ENCODE measurements at places on chromosomes 6 and 20.

GRCh38 chr6:11064836-11065235 lies 20.7 kb upstream of the ELOVL2 start:
- DNase-seq: no peak

GRCh38 chr6:17021539-17021889 lies 80.3 kb upstream of the STMND1 start:
- DNase-seq: no peak

- DNase-seq: no peak
Observed at GRCh38 chr6:49626811-49627210, 9.8 kb downstream of the RHAG start.

GRCh38 chr6:94065707-94066337 lies 646.5 kb upstream of the EPHA7 start:
- DNase-seq: no peak

DNA sequence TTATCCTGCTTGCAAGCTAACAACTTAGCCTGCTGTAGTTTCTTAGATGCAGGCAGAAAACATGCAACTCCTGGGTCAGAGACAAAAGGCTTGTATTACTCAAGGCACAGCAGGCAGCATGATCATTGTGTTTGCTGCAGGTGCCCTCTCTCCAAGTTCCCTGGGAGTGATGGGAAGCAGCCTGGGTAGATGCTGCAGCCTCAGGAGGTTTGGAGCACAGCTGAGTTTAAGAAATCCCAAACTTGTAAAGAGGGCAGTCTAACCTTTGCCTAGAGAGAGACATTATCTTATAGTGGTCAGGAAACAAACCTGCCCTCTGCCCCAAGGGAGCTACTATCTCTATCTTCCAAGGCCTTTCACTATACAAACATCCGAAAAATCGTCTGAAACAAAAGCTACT lies 61.1 kb downstream of the PFDN4 start:
- DNase-seq: no peak

DNA sequence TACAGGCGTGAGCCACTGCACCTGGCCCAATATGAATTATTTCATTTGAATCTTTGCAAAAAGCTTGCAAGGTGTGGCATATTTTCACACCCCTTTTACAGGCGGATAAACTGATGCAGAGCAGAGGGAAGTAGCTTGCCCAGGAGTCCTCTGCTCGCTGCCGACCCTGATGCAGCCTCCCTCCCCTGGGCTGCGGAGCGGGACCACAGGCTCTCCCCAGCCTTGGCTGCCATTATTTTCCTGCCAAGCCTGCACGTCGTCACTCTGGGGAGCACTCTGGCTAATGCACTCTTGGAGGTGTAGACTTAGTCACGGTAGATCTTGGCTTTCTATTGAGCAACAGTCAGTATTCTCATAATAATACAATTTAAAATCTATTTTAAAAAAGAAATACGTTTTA lies 34.8 kb upstream of the DACT2 start:
- DNase-seq: no peak

GRCh38 chr20:54221353-54221752 lies 13.5 kb downstream of the PFDN4 start:
- DNase-seq: no peak

GRCh38 chr20:53926428-53927028 lies 143.9 kb downstream of the BCAS1 start:
- no peak for DNase-seq

DNA sequence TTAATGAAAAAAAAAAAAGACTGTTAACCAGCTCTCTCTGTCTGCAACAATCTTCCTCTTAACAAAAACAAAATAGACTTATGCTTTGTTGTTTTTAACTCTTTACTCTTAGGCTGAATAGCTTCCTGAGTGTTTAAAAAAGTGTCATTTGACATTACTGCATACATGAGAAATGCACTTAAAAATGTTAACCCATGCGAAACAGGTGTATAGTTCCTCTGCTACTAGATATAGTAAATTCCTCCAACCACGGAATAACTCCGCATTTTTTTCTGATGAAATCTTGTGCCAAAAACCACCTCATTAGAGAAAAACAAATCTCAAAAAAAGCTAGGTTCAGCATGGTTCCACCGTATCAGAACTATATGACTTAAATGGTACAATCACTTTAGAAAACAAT lies 426.0 kb downstream of the ADGRB3 start:
- no peak for DNase-seq

- DNase-seq: no peak
Observed at GRCh38 chr20:18857640-18858039, 44.1 kb downstream of the SCP2D1 start.

DNA sequence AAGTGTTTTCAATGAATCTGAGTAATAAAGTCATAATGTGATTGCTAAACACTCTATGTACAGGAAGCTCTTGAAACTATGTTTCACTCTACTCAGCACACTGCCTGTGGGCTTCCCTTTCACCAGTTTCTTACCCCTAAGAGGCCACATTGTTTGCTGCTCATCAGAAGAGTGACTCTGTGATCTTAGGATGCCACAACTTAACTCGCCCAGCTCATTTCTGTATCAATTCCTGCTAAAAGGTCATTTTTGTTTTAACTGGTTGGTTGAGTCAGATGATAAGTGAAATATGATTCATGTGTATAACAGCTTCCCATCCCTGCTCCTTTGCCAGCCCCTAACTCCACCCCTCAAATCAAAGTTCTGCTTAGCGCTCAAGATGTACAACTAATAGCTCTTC lies 9.8 kb upstream of the NDUFAF4 start:
- DNase-seq: no peak

GRCh38 chr6:108507316-108507715 lies 53.4 kb upstream of the FOXO3 start:
- no peak for DNase-seq

DNA sequence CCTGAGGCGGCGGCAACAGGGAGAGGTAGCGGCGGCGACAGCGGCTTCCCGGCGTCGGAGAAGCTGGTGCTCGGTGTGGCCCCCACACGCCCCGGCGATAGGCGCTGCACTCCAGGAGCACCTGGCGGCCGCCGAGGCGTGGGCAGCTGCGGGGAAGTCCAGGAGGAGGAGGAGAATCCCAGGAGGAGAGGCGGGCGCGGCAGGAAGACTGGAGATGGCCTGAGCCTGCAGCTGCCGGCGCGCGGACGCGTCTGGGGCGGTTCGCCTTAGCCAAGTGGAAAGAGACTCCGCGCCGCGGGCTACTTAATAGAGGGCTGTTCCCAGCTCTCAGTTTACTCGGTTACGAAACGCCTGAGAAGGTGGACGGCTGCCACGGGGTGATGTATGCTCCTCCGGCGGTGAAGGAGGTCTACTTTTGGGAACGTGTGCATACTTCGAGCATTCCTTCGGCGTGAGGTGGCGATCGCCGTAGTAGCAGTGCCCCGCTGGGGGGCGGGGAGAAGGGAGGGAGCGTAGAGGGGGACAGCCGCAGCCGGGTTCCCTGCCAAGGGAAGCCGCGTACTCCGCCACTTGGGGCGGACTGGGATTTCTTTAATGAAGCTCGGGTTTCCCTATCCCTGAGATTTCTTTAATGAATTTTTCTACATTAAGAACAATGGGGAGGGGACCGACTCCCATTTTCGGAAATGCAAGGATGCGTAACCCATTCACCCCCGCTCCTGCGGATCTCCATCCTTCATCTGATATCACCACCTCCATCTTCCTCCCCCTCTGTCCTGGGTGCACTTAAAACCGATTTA lies at the start of gene COL12A1:
Gene COL12A1, minus strand, starts transcription at position 278 of the 800 bp plus-strand sequence. CDS start 3,261 bp downstream, outside the sequence.
- DNase-seq: no peak

- DNase-seq: no peak
Observed at GRCh38 chr6:14059791-14060436, 57.7 kb upstream of the CD83 start.

- no peak for DNase-seq
Observed at GRCh38 chr20:22499515-22500166, 84.7 kb downstream of the FOXA2 start.

DNA sequence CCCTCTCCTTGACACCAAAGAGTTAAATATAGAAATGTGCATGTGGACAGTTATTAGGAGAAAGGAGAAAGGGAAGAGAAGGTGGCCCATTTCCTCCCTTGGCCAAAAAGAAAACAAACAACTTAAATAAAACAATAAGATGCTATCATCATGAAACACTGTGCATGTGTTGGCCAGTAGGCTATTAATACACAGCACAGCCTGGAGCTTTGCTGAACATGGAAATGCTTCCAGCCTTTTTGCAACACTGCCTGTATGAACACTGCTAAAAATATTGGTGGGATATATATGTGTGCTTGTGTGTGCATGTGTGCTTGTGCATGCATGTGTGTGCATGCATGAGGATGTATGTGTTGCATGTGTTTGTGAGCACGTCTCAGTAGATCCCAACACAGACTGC lies 100.4 kb downstream of the LY86 start:
- no peak for DNase-seq

- DNase-seq: no peak
Observed at GRCh38 chr6:135243871-135244796, 63.0 kb downstream of the MYB start.

DNA sequence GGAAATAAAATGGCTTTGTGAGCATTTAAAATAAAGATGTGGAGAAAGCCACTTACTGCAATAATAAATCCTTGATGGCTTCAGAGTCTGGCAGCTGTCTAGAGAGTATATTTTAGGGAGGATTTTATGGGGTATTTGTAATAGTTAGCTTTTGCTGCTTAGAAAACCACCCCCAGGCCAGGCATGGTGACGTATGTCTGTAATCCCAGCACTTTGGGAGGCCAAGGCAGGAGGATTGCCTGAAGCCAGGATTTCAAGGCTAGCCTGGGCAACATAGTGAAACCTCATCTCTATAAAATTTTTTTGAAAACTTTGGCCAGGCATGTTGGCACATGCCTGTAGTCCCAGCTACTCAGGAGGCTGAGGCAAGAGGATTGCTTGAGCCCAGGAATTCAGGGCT lies 63.8 kb downstream of the ISM1 start:
- no peak for DNase-seq

- no peak for DNase-seq
Observed at GRCh38 chr6:74333406-74333805, 637.4 kb downstream of the CD109 start.

DNA sequence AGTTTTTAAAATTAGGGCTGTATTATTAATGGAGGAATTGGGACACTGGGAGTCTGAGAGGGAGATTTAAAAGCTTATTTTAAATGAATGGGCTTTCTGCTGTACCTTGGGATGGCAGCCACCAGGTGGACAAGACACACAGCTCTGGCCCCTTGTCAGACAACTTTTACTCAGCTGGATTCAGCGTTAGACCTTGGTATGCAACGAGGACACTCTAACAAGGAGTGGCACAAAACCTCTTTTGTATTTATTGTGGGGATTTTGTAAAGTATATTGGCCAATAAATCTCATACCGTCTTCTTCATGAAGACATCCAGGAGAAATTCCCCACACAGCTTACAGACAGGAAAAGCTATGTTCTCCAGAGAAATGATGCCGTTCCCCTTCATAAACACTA lies 105.7 kb downstream of the LCA5 start:
- DNase-seq: no peak

DNA sequence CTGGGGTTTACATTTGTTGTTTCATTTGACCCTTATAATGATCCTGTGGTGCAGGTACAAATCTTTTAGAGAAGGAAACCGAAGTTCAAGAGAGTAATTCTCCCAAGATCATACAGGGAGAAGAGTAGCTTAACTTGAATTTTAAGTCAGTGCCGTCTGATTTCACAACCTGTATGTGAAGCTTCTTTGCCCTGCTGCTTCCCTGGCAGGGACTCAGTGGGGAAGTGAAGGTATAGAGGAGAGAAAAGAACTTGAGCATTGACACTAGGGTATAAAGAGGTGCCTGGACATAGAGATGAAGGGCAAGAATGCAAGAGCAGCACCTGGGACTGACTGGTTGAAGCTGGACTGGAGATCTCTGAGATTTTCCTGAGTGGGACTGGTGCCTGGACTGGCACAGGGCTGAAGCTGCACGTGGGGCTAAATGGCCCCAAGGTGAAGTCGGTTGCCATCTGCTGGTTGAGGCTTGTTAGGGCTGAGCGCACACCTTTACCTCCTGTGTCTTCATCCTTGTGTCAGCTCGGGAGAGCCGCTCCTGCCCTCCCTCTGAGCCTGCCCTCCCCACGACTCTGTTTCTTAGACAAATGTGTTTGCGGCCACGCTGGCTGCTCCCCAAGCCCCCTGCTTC lies 41.8 kb downstream of the FARS2 start:
- DNase-seq: no peak

DNA sequence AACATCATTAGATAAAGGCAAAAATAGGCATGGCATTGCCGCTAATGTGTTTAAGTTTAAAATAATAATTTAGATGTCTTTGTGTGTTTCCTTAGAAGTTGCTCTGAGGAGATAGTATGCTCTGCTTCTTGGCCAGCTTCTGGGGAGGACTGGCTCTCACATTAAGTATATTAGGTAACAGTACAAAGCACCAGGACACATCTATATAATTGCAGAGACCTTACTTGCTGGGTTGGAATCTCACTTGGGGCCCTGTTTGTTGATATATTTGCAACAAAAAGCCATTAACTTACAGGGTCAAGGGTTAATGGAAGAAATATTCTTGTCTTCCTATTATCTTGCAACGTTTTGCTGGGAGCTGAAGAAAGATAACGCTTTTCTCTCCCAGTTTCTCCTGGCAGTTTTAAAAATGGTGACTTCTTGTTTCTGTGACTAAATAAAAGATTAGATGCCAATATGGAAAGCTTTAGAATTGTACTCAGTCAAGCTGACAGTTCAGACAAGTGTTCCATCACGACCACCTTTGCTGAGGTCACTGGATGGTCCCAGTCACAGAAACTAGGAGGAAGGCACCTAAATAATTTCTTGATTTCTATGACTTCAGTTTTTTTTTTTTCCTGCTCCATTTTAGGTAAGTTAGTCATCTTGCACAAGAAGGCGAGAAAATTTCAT lies 462.3 kb upstream of the FLRT3 start:
- DNase-seq: no peak

DNA sequence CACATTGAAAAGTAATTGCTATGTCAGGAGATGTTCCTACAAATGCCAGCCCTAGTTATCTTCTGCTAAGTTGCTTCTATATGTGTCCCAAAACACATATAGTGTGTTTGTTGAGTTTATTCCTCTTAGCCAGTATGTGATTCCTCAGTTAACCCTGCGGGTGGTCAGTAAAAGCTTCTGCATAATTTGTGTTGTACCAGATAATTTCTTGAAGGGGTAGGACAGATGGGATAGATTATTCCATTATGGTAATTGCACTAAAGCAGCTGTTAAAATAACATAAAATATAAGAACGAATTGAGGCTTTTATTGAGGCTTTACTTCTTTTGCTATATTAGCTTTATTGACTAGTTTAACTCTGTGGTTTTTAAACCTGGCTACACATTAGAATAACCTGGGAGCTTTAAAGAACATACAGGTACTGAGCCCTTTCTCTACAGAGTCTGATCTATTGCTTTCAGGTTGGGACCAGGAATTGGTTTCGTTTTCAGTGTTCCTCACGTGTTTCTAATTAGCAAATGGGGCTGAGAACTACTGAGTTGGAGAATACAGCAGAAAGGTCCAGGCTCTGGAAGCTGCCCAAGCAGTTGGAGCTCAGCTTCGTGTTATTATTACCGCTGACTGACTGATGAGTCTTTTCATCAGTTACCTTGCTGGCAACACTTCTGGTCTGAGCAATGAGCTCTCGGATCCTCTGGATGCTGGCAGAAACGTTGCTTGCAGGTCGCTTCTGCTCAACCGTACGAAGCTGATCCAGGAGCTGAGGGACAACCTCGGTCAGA lies 56.9 kb downstream of the FAM229B start:
- no peak for DNase-seq

- no peak for DNase-seq
Observed at GRCh38 chr6:149851461-149852110, 12.6 kb downstream of the LRP11 start.

GRCh38 chr6:47016261-47016660 lies 25.9 kb downstream of the ADGRF1 start:
- no peak for DNase-seq
